ENCODE measurements at places on chromosomes 16 and 17.

DNA sequence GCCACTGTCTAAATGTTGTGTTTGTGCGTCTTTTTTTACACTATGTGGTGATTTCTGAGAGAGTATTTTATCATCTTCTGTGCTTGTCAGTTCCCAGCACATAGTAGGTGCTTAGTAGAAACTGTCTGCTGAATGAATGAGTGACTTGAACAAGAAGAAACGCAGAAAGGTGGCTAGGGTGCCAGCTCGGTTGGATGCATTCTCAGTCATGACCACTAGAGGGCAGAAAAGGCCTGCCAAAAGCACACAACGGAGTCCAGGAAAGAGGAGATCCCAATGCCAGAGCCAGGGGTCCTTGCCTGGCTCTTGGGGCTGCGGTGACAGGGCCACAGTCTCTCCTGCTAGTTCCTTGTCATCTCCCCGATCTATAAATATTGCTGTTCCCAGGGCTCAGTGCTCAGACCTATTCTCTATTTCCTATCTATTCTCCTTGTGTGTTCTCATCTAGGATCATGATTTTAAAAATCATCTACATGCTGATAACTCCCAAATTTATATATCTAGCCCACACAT is 57.3 kb upstream of the CCL1 start:
- no peak for DNase-seq

- DNase-seq = no peak
These were observed 459.0 kb downstream of the XYLT1 start for GRCh38 chr16:17011712-17012111.

GRCh38 chr16:56616608-56617211 is 8.3 kb downstream of the MT2A start:
- no peak for DNase-seq

GRCh38 chr17:62925267-62925836 is 40.7 kb upstream of the TANC2 start:
- DNase-seq = no peak

DNA sequence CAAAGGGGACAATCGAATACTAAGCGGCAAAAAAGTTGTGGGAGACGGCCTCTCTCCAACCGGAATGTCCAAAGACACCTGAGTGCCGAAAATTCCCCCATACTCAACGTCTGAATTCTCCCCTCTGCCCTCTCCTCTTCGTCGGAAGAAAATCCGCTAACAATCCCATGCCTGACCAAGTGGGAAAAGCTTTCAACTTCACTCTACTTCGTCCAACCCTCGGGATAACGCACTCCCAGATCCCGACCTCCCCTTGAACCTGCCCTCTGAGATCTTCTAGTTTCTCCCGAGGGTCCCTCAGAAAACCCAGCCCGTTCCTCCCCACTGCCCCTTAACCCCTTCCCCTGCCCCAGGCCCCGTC is 961 bp downstream of the AMFR start:
- DNase-seq = no peak

- DNase-seq = peak; percentile 92
These were observed at the start of gene NUP93 for GRCh38 chr16:56729735-56730662. NUP93 (plus strand) TSS chr16:56730129; CDS start chr16:56748248, 18,119 bp downstream.

DNA sequence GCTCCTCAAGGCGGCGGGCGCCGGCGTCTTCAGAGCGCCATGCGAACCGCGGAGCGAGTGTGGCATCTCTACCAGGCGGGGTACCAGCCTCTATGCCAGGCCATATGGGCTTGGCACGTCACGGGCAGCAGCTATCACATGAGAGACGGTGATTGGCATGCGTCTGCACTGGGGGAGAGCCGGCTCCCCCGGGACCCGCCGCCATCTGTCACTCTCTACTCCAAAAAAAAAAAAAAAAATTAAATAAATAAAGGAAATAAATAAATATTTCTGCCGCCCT is at the start of gene NEUROD2:
NEUROD2 (minus strand) TSS at position 70 of the 280 bp plus-strand sequence. CDS start 1,321 bp downstream, outside the sequence.
- no peak for DNase-seq

- no peak for DNase-seq
These were observed 25.1 kb downstream of the ALDH3A2 start for GRCh38 chr17:19673623-19674022.

DNA sequence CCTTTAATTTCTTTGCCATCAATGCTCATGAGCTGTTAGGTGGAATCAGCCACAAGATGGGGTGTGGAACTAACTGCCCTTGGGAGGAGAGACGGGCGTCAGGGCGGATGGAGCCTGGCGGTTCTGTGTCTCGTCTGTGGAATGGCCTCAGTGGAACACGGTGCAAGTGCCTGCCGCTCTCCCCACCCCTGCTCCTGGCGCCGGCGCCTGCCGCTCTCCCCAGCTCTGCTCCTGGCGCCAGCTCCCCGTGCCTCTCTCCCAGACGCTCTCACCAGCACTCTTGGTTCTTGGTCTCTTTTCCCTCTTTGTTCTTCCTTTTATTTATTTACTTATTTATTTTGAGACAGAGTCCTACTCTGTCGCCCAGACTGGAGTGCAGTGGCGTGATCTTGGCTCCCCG is 13.2 kb upstream of the RPL13 start:
- DNase-seq = no peak

DNA sequence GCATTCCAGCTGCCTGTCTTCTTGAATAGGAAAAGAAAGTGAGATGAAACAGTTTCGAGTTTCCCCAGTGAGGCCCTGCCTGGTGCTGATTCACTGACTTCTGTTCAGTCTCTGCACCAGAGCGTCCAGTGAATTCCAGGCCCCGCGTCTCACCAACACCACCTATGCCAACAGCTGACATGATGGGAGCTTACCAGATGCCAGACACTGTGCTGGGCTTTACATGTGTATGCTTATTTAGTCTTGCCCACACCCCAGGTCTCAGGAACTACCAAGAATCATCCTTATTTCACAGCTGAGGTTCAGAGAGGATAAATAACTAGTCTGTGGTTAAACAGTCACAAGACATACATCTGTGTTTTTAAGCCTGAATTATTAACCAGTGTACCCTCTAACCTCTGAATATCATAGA is 29.1 kb upstream of the IRX6 start:
- no peak for DNase-seq

GRCh38 chr16:57637424-57637823 is 9.0 kb downstream of the ADGRG1 start:
- DNase-seq = peak; percentile 81

GRCh38 chr17:79667121-79667715 is 56.4 kb upstream of the RBFOX3 start:
- DNase-seq = no peak

DNA sequence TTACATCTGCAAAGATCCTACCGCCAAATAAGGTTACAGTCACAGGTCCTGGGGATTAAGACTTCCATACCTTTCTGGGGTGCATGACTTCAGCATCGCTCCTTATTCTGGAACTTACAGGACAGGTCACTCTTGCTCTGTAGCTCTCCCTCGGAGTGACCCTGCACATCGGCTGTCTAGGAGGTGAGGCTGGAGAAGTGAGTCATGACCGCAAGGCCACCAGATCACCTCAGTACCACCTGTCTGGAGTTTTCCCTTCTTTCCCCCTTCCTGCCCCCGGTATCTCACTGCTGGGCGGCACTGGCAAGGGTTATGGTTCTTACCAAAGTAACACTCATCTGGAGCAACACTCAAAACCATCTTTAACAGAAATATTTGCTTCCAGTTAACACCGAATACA is 374.8 kb downstream of the SLC39A11 start:
- no peak for DNase-seq

DNA sequence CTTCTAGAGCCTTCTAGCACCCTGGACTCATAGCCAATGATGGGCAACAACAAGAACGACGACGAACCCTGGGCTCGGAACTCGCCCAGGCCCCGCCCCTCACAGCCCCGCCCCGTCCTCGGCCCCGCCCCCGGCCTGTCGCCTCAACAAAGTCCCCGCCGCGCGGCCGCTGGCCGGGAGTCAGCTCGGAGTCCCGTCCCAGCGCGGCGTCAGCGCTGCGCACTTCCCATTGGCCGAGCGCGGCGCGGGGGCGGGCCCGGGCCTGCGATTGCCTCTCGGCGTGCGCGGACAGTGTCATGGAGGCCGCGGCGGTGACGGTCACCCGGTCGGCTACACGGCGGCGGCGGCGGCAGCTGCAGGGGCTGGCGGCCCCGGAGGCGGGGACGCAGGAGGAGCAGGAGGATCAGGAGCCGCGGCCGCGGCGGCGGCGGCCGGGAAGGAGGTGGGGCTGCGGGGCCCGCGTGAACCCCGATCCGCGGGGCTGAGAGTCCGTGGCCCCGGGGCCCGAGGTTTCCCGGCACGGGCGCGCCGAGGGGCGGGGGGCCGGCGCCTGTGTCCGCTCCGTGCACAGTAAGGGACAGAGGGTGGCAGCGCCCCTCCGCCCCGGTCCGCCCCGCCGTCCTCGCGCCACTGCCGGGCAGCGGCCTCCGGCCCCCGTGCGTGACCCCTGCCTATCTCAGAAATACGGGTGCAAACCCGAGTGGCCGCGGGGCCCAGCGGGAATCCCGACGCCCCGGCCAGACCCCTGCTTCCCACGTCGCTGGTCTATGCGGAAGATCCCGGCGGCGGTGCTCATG is at the start of gene ENGASE:
ENGASE (plus strand) TSS at position 176 of the 797 bp plus-strand sequence; CDS start at position 297, 121 bp downstream.
- peak; percentile 96 for DNase-seq

DNA sequence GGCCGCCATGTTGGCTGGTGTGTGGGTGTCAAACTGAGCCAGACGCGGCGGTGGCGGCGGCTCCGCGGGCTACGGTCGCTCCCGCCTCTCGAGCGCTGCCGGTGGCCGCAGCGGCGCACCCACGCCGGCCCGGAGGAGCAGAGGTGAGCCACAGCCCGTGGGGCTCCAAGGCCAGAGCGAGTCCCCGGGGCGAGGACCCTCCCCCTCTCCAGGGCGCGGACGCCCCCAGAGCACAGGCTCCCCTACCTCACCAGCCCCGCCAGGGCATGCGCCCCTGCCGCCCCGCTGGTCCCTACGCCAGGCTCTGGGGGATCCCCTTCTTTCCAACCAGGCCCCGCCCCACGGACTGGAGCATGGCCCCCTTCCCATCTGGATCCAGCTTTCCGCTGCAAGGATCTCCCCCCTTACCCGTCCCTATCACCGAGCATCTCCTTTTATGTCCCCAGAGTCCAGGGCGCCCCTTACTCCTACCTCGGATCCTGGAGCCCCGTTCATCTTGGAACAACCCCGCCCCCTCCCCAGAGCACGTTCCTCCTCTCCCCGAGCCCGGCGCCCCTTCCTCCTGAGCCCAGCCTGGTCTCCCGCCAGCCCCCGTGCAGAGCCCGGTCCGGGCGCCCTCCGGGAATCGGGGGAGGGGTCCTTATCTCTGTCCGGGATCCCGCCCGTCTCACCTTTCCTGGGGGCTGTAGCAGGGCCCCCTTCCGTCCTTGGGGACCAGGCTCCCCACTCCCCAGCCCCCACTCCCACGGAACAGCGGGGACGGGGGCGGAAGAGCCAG is 412 bp downstream of the EPN2 start:
- peak; percentile 50 for DNase-seq

- DNase-seq = no peak
These were observed 145.6 kb upstream of the MYOCD start for GRCh38 chr17:12519956-12520594.

- no peak for DNase-seq
These were observed 194.6 kb upstream of the SDK2 start for GRCh38 chr17:73838815-73839214.

- no peak for DNase-seq
These were observed 17.0 kb downstream of the PIK3R5 start for GRCh38 chr17:8948462-8948861.

- DNase-seq = no peak
These were observed 45.7 kb downstream of the TMEM186 start for GRCh38 chr16:8751481-8752311.

GRCh38 chr17:40447148-40447644 is 3.9 kb downstream of the IGFBP4 start:
- DNase-seq = peak; percentile 58

DNA sequence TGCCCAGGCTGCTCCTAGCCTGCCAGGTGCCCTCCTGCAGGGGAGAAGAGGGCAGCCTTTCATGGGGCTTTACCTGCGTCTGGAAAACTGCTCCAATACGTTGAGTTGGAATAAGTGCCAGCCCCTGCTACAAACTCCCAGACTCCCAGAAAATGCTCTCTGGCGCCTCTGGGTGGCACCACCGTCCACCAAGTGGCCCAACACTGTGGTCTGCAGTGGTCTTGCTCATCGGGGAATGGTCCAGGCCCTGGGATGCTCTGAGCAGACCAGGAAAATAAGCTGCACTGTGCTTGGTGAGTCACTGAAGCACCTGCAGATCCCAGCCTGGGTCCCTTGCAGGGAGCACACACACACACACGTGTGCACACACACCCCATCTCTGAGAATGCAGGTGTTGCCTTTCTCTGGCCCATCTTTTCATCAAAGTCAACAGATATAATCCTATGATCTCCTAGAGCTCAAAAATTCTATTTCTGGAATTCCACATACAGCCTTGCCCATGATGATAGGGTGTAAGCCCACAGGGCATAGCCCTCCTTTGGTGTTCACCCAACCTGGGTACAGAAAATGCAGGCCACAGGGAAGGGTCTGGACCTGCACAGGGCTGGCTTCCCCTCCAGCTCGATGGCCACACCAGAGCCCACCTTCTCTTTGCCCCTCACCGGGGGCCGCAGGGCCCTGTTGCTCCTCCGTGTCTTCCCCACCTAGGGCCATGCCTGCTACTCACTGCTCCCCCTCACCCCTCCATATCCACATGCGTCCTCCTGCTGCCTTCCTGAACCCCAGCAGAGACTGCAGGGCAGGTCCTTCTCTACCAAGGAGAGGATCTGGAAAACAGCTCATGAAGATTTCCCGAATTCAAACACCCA is 20.5 kb downstream of the CDIP1 start:
- no peak for DNase-seq

GRCh38 chr17:5422505-5422904 is 2.5 kb downstream of the RPAIN start:
- DNase-seq = no peak

DNA sequence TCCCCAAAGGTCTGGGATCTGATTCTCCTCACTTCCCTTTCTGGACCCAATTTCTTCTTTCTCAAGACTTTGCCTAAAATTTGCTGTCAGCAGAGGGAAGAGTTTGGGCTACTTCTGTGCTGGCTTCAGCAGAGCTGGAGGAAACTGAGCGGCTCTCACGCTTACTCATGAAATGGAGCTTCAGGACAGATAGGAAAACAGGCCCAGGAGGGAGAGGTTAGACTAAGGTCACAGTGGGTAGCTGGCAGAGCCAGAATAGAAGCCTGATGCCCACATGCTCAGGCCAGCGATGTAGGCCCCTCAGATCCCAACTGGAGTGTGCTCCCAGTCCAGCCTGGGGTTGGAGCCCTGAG is 593 bp downstream of the SLC38A7 start:
- DNase-seq = peak; percentile 19

DNA sequence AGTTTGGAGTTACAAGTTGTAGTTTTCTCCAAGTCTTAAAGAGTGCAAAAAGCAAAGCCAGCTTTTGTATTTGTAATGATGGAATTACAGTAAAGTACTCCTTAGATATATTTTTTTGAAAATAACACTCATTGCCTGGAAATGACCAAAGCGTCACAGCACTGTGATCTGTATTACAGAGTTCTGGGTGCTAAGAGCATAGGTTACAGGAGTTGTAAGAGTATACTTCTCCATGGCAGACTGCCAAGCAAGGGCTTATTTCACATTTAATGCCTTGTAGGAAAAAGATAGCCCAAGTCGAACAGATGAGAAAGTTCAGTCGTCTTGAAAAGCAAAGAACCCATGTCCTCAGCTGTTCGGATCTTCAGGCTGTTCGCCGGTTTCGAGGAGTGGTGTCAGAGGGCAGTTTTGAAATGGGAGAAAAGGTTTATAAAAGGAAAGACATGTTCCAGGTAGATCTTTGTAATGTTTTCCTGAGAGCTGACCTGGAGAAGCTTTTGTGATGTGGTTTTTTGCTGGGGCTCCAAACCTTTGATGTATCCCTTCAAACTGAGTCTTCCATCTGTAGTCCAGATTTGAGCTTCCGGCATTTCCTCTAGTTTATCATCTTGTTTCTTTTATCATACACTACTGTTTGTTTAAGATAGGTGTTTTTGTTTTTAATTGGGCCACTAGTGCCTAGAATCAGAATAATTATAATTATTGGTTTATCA is 41.3 kb downstream of the ERCC4 start:
- no peak for DNase-seq

Measured in heart left ventricle (tissue), 16 donors.